ENCODE measurements at places on chromosomes 6 and 20.

DNA sequence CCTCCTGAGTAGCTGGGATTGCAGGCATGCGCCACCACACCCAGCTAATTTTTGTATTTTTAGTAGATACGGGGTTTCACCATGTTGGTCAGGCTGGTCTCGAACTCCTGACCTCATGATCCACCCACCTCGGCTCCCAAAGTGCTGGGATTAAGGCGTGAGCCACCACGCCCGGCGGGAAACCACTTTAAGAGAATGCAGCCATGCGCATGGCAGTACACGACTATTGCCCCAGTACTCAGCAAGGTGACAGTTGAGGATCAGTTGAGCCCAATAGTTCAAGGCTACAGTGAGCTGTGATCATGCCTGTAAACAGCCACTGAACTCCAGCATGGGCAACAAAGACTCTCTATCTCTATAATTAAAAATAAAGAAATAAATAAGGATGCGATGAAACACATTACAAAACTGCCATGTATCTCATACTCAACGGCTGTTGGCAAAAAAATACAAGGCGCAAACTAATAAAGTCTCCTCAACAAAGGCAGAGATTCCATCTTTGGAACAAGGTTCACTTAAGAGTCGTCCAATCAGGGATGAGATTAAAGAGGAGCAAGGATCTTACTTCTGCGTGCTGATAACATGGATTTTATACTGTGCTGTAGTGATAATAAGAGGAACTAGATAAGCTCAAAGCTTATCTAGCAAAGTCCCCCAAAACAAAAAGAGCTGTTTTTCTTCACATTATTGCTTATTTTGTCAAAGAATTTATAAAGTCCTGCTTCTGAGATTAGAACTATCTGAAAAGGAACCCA lies 51.1 kb downstream of the STAU1 start:
- no peak for DNase-seq

GRCh38 chr20:50810063-50810462 lies 15.2 kb downstream of the BCAS4 start:
- no peak for DNase-seq

DNA sequence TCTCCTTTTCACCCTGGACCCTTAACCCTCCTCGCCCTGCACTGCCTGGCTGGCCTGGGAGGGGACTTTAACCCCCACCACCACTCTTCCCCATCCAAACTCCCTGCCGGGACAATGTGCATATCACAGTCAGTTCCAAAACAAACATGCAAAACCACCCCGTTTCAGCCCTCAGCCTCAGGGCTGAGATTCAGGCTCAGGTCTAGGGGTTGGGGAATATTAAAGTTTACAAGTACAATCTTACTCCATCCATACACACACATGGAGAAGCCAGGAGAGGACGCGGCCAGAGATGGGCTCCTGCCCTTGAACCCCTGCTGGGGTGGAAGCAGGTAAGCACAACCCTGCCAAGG lies 534 bp downstream of the KIAA1755 start:
- no peak for DNase-seq

- DNase-seq: no peak
These were observed 31.5 kb upstream of the TBC1D32 start for GRCh38 chr6:121365536-121366521.

DNA sequence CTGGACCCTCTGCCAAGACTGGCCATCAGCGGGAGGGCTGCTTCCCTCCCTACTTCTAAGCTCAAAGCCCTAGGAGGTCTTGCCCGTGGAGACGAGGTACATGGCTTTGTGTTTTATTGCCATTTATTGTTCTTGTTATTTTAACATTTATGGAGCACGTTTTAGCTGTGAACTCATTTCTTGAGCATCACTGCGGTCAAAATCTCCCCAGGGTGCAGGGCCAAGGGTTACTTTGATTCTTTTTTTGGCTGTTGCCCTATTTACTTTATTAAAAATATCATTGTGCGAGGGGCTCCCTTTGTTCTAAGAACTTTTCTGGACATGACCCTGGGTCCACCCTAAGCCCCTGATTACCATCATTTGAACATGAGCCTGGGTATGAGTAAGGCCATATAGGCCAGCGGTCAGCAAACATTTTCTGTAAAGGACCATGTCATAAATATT lies 51.6 kb downstream of the EYA2 start:
- no peak for DNase-seq

DNA sequence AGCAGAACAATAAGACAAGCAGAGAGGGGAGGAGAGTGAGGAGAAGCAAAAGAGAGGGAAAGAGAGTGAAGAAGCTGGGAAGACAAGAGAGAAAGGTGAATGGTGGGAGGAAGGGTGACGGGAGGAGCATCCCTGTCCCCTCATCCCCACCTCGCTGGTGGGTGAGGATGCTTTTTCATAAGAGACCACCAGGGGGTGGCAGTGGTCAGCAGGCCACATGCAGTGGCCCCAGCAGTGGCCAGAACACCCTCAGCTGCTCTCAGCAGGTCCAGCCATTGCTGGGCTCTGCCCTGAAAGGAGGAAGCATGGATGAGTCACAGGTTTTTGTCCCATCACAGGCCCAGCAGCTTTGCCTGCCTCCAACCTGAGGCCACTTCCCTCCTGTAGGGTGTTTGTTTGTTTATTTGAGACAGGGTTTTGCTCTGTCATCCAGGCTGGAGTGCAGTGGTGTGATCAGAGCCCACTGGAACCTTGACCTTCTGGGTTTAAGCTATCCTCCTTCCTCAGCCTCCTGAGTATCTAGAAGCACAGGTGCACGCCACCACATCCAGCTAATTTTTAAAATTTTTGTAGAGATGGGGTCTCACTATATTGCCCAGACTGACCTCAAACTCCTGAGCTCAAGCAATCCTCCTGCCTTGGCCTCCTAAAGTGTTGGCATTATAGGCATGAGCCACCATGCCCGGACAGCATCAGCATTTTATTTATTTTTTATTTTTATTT lies 24.0 kb downstream of the FGD2 start:
- no peak for DNase-seq

- no peak for DNase-seq
These were observed 23.4 kb upstream of the INSM1 start for GRCh38 chr20:20344476-20344875.

DNA sequence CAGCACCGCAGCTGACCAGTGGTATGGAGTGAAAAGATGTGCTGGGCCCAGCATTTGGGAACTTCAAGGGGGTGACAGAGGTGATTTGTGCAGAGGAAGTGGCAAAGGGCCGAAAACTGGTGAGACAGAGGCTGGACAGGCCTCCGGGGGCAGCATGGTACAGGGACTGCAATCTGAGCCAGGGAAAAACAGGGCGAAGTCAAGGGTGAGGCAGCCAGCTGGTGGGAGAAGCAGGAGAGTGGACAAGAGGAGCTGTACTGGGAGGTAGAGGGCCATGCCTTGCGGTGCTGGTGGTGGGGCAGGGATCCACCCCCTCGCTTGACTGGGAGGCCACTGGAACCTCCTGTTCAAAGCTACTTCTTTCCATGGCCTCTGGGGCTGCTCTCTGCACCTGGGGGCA lies 7.3 kb upstream of the GFRA4 start:
- no peak for DNase-seq

DNA sequence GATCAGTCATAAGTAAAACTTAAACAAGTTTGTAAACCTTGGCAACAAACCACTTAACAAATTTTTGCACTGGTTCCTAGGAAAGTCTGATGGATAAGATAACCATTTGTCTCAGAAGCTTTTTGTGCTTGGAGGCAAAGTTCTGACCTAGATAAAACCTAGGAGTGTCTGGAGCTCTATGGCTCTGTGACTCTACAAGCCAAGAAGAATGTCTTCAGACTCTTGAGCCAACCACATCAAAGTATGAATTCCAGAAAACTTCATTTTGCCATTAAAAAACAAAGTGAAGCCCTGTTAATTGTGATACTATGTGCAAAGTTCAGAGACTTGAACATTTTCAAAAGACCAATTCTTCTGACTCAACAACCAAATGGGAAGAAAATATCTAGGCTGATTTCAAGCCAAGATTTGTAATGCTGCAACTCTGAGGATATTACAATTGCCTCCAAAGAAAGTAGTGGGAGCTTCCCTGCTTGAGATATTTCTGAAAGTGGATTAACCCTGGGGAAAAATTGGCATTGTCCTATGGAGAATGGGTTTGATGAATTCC lies 158.1 kb upstream of the FOXQ1 start:
- no peak for DNase-seq

- no peak for DNase-seq
These were observed 396.2 kb upstream of the SLC35B3 start for GRCh38 chr6:8831366-8832152.

DNA sequence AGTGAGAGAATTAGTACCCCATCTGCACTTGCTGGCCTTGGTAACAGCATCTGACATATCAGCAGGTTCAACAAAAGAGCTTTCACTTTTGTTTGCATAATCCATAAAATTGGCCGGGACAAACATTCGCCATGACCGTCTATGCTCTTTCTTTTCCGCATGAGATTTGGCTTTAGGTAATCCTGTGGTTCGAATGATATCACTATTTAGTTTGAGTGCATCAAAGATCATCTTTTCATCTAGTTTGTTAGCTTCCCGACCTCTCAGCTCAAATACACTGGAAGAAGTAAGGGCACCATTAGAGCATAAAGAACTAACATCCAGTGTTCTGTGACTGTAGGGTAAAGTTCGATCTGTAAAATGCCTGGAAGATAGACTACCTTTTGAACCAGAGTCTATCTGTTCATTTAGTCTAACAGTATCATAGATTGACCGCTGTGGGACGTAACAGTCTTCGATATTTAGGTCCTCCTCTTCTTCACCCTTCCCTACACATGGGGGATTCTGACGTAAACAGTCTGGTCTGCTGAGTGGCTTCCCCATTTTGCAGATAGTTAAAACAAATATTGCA lies 101.6 kb downstream of the DST start:
- peak; percentile 68 for DNase-seq

- DNase-seq: no peak
These were observed 187.4 kb downstream of the TENT5A start for GRCh38 chr6:81565071-81565470.

- DNase-seq: no peak
These were observed 172.3 kb downstream of the PKHD1 start for GRCh38 chr6:51915098-51915497.

- no peak for DNase-seq
These were observed 6.7 kb downstream of the ZFAND3 start for GRCh38 chr6:37826188-37826587.

DNA sequence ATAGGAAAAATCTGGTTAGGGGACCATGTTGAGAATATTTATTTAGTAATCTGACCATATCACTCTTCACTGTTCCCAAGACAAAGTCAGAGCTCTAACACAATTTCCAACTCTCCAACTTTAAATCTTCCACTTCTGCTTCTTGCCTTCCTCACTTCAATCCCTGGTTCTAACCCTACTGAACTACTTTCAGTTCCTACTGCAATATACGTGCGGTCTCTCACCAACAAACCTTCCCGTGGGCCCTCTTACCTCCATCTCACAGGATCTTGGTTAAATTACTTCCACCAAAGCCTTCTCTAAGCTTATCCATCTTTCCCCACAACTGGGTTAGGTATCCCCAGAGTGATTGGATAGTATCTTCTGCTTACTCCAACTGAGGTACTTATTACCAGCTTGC lies 8.0 kb downstream of the EIF2S2 start:
- no peak for DNase-seq

- peak; percentile 89 for DNase-seq
These were observed 14.6 kb downstream of the TJAP1 start for GRCh38 chr6:43491750-43492661.

- DNase-seq: no peak
These were observed 52.6 kb upstream of the CCDC167 start for GRCh38 chr6:37552267-37552666.

- no peak for DNase-seq
These were observed 38.4 kb downstream of the KIF25 start for GRCh38 chr6:168035661-168036545.

- no peak for DNase-seq
These were observed 85.3 kb downstream of the GJA10 start for GRCh38 chr6:89979481-89980119.

DNA sequence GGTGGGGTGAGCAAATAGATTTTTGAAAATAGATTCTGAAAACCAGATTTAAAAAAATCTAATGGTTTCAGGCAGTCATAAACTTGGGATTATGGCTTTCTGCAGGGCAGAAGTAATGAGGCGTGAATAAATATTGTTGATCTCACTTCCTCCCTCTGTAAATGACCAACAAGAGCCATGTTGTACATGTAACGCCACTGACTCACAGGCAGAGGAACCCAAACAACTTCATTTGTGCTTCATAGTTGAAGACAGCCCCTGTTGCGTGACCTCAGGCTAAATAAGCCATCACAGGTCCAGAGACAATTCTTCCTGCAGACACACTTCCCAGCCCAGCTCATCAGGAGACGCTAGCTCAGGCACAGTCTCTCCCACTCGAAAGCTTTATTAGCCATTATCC lies 59.1 kb upstream of the F13A1 start:
- DNase-seq: no peak

GRCh38 chr20:59580991-59581401 lies 23.3 kb upstream of the PHACTR3 start:
- DNase-seq: no peak

DNA sequence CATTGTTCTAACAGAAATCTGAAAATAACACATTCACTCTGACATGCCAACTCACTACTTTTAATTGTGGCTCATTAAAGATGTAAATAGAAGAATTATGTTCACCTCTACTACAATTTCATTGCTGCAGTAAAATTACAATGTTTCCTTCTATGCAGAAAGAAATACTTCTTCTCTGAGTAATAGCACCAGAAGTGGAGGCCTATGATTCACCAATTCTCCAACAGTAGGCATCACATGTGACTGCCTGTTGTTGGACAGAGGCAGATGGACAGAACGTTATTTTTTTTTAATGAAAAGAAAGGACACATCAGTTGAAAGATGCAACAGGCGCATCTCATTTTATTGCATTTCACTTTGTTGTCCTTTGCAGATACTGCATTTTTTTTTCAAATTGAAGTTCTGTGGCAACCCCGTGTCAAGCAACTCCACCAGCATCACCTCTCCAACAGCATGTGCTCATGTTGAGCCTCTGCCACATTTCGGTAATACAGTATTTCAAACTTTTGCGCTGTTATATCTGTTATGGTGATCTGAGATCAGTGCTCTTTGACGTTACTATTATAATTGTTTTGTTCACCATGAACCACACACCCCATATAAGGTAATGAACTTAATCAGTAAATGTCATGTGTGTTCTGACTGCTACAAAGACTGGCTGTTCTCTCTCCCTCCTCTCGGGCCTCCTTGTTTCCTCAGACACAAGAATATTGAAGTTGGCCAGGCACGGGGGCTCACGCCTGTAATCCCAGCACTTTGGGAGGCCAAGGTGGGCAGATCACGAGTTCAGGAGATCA lies 121.4 kb downstream of the ATXN1 start:
- DNase-seq: no peak

- no peak for DNase-seq
These were observed 36.4 kb downstream of the MYLK4 start for GRCh38 chr6:2714111-2714895.

- DNase-seq: no peak
These were observed 94.6 kb downstream of the COL9A1 start for GRCh38 chr6:70208235-70208790.

All from left lung (tissue), 14 donors.